ENCODE measurements at places on chromosomes 12 and 14.

DNA sequence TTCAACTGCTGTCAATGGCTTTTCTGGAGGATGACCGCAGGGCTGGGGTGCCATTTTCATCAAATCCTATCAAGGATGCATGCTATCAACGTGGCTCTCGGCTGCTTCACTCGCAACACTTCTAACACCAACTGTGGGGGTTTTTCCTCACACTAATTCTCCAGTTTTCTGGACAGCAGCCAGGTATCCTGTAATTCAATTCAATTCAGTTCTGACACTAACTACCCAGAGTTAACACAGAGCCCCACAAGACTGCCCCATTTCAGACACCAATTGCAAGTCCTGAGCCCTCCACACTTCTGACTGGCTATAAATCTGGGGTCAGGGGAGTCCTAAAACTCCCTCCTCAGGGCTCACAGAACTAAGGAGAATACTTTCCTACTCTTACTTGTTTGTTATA lies 55.3 kb upstream of the TMCC3 start:
- no peak for DNase-seq

- no peak for DNase-seq
Measured at GRCh38 chr12:40015345-40015744, 90.5 kb downstream of the SLC2A13 start.

- no peak for DNase-seq
Measured at GRCh38 chr12:30769802-30770201, 15.1 kb upstream of the CAPRIN2 start.

GRCh38 chr12:9198012-9198411 lies 10.2 kb downstream of the PZP start:
- no peak for DNase-seq

DNA sequence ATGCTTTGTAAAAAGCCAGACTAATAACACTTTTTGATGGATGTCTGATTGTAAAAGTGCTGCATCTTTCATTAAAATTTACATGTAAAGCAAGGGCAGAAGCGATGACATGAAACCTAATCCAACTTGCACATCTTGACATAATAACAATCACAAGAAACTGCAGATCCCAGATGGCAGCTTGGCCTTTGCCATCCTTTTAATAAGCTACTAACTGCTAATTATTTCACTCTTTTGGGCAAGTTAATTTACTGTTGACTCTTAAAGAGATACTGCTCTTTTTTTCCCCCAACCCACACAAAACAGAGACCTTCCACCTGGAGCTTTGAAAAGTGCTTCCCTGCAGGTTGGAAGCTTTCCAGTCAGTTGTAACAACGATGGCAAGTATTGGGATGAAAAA lies 137.5 kb downstream of the NRXN3 start:
- DNase-seq: no peak

DNA sequence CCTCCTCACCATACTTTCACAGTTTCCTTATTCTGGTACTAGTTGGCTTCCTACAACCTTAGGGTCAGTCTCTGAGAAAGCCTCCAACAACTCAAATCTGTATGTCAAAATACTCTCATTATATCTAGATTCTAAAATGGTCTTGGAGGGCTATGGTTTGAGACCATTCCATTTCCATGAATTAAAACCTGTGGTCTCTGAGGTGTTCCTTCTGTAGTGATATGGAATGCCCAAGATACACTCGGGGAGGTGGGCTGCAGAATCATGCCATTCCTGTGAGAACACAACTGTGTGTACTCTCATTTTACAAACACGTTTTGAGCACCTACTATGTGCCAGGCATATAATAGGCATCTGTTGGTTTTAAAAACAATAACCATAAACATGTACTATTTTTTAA lies 74.0 kb downstream of the FERMT2 start:
- no peak for DNase-seq

GRCh38 chr14:85529803-85530574 lies at the start of gene FLRT2:
Gene FLRT2, plus strand, starts transcription at chr14:85530144. Its CDS starts 91,371 bp downstream, at chr14:85621515.
- DNase-seq: no peak

DNA sequence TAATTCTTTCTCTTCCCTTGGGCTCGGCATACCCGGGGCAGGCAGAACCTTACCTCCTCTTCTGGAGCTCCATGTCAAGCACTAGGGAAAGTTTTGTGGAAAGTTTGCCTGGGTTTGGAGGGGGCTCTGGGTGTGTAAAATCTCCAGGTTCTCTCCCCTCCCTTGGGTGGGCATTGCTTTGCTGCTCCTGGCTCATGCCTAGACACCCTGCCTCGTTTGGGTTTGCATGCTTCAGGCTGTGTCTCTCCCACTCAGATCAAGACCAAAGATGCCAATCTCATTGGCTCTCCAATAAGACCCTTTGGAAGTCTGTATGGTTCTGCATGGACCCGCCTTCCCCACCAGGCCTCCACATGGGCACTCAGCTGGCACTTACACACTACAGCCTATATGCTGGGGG lies 6.2 kb upstream of the KRT2 start:
- no peak for DNase-seq

DNA sequence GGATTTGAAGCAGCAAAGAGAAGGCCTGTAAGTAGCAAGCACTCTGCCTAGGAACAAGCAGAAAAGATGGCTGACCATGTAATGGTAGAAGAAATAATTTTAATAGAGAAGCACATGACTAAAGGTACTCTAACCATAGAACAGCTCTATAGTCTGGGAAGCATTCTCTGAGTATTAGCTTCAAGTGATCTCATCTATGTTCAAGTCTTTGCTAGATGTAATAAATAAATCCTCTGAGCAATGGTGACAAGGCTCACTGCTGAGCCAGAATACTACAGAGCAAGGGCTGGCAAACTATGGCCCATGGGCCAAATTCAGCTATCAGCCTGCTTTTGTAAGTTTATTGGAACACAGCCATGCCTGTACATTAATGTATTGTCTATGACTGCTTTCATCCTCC lies 84.8 kb downstream of the PEBP1 start:
- DNase-seq: no peak

- DNase-seq: no peak
Measured at GRCh38 chr14:71238835-71239234, 331.6 kb downstream of the PCNX1 start.

- DNase-seq: no peak
Measured at GRCh38 chr12:104166465-104166864, 28.5 kb upstream of the NFYB start.

GRCh38 chr14:69760810-69761209 lies 6.1 kb upstream of the SRSF5 start:
- no peak for DNase-seq

GRCh38 chr12:54497883-54498282 lies 331 bp downstream of the NCKAP1L start:
- DNase-seq: no peak

- no peak for DNase-seq
Measured at GRCh38 chr14:71235875-71236274, 328.6 kb downstream of the PCNX1 start.

DNA sequence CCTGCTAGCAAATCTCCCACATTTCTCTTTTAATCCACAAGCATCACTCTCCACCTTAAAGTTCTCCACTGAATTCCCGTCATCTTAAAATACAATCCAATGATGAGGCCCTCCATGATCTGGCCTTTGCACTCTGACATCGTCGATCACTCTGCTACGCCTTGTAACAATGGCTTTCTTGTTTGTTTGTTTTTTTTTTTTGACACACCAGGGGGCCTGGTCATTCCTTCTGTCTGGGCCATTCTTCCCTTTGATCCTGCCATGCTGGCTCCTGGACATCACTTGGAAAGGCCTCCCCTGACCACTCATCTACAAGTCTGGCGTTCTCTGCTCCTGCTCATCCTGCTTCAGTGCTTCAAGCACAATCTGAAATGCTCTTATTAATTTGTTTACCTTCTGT lies 233.5 kb downstream of the PPM1H start:
- DNase-seq: no peak

GRCh38 chr12:128583453-128583852 lies 240.3 kb downstream of the SLC15A4 start:
- DNase-seq: no peak

All from activated CD4-positive, alpha-beta T cell treated with anti-CD3 and anti-CD28 coated beads for 24 hours (primary cell).